ENCODE measurements at places on chromosomes 1 and 21. TPM values are rescaled to one million over a fixed set of nuclear protein-coding genes. Genes with fewer than 3 reads are reported as not detected.

Gene TRAF3IP3
- 0.70 TPM for total RNA-seq

Gene NAV1
- 66.6 TPM for total RNA-seq

Gene FCGR1A
- total RNA-seq, result 0.46 TPM

Gene MNDA
- 2.9 TPM for total RNA-seq

Gene ETV3L
- total RNA-seq, result not detected

Gene CNIH4
- total RNA-seq, result 28.9 TPM

Gene HSPG2
- total RNA-seq, result 263 TPM

Gene C1orf74
- 1.9 TPM for total RNA-seq

Gene CD84
- 2.5 TPM for total RNA-seq

Gene ESPN
- 0.56 TPM for total RNA-seq

Gene CNKSR1
- 1.4 TPM for total RNA-seq

Gene MXRA8
- 21.7 TPM for total RNA-seq

All from Right ventricle myocardium superior (tissue), 1 donor.